ENCODE measurements at places on chromosomes 1 and 21.

GRCh38 chr1:101128211-101128727, 102.7 kb upstream of the DPH5 start:
- no peak for DNase-seq

DNA sequence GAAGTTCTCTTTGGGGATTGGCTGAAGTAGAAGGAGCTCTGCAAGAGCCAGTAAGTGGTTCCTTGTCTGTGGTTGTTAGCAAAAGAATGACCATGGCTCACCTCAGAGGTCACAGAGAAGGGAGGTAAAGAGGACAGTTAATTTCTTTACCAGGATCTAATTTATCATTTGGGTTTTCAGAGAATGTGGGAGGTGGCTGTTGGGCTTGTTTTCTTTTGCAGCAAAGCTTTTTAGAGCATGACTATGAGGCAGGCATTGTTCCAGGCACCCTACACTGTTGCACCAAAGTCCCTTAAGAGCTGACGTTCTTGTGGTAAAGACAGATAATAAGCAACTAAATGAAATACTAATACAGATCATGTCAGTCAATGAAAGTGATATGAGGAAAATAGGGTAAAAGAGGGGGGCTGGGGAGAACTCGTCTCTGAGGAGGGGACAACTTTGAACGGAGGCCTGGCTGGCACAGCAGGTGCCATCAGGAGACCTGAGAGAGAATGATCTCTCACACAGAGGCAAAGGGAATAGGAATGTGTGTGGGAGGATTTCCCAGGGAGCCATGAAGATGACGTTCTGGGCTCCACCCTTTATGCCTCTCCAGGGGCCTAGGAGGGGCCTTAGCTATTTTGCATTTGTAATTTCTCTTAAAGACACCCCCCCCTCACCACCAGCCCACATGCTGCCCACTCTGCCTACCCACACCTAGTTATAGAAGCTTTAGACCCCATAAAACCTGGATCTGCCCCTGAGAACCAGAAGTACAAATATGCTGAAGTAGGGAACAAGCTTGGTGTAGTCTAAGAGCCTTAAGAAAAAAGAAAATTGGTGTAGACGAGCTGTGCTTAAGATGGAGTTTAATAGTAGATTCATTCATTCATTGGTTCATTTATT, 177.5 kb downstream of the ROR1 start:
- DNase-seq = no peak

GRCh38 chr1:33338048-33338439, 17.1 kb upstream of the A3GALT2 start:
- DNase-seq = no peak

DNA sequence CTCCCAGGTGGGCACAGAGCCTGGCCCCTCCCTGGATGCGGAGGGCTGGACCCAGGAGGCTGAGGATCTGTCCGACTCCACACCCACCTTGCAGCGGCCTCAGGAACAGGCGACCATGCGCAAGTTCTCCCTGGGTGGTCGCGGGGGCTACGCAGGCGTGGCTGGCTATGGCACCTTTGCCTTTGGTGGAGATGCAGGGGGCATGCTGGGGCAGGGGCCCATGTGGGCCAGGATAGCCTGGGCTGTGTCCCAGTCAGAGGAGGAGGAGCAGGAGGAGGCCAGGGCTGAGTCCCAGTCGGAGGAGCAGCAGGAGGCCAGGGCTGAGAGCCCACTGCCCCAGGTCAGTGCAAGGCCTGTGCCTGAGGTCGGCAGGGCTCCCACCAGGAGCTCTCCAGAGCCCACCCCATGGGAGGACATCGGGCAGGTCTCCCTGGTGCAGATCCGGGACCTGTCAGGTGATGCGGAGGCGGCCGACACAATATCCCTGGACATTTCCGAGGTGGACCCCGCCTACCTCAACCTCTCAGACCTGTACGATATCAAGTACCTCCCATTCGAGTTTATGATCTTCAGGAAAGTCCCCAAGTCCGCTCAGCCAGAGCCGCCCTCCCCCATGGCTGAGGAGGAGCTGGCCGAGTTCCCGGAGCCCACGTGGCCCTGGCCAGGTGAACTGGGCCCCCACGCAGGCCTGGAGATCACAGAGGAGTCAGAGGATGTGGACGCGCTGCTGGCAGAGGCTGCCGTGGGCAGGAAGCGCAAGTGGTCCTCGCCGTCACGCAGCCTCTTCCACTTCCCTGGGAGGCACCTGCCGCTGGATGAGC, 34.2 kb downstream of the TRIM11 start:
- no peak for DNase-seq

- DNase-seq = no peak
Observed at GRCh38 chr1:41097105-41097504, 75.6 kb upstream of the SLFNL1 start.

DNA sequence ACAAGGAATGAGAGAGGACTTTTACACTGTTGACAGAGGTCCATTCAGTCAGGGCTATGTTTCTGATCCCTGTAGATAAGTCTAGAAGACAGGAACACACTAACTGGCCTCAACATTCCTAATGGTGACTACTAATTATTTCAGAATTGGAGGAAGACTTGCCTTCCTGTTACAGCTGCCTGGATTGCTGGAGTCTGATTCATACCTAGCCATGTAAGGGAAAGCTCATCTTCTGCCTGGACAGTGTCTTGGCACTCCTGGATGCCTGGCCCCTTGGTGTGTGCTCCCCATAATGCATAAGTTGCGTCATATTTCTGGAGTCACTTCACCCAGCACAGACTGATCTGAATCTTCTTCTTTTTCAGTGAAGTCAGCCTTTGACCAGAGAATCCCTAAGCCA, 326.0 kb upstream of the RUNX1 start:
- DNase-seq = no peak

DNA sequence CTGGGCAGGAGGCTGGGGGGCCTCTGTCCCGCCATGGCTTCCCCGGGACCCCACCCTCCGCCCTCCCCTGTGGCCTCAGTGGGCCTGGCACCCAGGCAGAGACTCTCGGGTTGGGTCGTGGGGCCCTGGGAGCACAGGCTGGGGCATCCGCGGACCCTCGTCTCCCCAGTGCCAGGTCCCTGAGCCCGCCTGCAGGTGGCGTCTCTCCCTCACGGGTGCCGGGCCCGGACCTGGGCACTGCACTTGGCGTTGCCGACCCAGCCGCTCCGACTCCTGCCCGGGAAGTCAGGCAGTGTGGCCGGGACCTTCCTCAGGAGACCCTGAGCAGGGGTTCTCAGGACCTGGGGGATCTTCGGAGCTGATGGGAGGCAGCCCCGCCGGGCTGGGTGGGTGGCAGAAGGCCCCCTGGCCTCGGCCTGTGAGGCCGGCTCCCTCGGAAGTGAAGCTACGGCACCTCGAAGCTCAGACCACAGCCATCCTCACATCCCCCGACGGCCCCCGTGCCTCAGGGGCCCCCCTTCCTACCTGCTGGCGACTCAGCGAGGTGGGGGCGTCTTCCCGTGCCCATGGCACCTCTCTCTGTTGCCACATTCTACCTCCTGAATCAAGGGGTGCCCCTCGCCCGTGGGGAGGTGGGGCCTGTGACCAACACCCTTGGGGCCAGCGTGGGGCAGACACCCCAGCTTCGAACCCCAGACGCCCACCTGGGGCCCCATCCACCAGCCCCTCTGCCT, 6.4 kb upstream of the C1orf159 start:
- peak; percentile 68 for DNase-seq

- DNase-seq = no peak
Observed at GRCh38 chr1:238340989-238341388, 450.3 kb upstream of the ZP4 start.

GRCh38 chr1:165129568-165130164, 226.8 kb downstream of the LMX1A start:
- DNase-seq = no peak

DNA sequence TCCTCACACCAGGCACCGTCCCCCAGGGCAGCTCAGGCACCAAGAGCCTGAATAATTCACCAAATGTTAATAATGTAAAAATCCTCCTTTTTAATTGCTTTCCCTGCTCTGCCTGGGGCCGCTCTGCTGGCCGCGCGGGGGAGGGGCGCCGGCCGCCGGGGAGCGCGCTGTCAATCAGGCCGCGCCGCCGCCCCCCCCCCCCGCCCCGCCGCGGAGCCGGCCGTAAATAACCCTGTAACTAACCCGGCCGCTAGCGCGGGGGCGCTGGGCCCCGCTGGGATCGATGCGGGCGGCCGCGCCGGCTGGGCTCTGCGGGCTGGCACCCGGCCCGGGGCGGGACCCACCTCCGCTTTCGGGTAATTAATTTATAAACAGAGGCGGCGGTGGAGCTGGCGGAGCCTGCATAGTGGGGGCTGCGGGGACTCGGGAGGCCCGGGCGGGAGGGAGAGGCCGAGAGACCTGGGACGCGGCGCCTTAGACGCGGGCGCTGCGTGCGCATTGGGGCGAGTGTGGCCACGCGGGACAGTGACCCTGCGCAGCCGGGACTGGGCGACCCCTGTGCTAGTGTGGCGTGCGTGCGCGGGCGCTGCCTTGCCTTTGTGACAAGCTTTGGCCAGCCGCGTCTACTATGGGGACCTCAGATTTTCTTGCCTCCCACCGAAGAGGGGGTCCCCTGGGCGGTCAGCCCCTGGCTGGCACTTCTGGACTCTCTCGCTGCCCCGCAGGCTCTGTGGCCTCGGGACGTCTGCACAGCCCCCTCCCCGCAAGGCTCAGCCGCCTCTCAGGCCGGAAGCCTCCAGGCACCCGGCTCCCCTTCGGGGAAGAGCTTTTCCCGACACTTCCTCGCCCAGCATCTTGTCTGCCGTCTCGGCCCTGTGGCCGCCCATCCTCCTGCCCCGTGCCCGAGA, 16.6 kb downstream of the SAMD11 start:
- DNase-seq = no peak

DNA sequence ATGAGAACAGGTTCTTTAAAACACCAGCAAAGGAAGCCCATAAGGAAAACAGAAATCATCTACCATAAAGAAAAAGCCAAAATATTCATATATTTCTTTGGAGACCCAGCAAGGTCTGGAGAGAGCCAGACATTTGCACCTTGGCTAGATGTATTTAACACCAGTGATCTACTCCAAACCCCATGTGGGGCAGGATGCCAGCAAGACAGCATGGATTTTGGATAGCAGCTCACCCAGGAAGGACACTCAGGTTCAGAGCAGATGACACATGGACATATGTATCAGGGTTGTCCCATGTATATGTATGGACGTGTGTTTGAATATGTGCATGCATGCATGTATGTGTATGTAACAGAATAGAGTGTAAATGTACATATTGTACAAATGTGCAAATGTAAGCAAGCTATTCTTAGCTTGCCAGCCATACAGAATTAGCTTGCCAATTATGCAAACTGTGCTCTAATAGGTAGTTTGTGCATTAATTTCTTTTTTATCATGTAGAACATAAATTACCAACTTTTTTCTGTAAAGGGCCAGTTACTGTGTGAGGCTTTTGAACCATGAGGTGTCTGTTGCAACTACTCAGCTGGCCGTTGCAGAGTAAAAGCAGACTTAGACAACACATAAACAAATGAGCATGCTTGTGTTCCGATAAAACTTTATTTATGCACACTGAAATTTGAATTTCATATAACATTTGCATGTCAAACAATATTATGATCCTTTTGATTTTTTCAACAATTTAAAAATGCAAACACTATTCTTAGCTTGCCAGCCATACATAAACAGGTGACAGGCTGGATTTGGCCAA, 73.5 kb upstream of the KAZN start:
- DNase-seq = no peak

- DNase-seq = no peak
Observed at GRCh38 chr1:29441916-29442668, 205.8 kb downstream of the PTPRU start.

GRCh38 chr1:47565676-47566075, 127.8 kb downstream of the FOXD2 start:
- no peak for DNase-seq

DNA sequence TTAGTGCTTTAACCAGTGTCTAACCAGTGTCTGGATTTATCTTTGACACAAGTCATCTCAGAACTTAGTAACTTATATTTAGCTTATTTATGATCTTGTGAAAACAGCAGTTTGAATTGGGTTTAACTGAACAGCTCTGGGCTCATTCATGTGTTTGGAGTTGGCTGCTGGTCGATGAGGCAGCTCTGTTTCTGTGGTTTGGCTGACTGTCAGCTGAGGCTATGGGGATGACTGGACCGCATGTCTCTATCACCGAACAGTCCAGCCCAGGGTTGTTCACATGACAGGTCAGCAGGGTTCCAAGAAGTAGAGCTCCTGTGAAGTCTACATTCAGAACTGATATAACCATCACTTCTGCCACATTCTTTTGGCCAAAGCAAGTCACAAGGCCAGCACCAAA, 29.1 kb upstream of the C21orf91 start:
- no peak for DNase-seq

- DNase-seq = no peak
Observed at GRCh38 chr1:1926346-1926811, 7.3 kb upstream of the TMEM52 start.

GRCh38 chr1:226397955-226398636, 9.8 kb downstream of the PARP1 start:
- DNase-seq = no peak

- DNase-seq = no peak
Observed at GRCh38 chr1:178494569-178494971, 2.2 kb downstream of the CLEC20A start.

GRCh38 chr1:32031578-32032274, 18.1 kb downstream of the KHDRBS1 start:
- no peak for DNase-seq

DNA sequence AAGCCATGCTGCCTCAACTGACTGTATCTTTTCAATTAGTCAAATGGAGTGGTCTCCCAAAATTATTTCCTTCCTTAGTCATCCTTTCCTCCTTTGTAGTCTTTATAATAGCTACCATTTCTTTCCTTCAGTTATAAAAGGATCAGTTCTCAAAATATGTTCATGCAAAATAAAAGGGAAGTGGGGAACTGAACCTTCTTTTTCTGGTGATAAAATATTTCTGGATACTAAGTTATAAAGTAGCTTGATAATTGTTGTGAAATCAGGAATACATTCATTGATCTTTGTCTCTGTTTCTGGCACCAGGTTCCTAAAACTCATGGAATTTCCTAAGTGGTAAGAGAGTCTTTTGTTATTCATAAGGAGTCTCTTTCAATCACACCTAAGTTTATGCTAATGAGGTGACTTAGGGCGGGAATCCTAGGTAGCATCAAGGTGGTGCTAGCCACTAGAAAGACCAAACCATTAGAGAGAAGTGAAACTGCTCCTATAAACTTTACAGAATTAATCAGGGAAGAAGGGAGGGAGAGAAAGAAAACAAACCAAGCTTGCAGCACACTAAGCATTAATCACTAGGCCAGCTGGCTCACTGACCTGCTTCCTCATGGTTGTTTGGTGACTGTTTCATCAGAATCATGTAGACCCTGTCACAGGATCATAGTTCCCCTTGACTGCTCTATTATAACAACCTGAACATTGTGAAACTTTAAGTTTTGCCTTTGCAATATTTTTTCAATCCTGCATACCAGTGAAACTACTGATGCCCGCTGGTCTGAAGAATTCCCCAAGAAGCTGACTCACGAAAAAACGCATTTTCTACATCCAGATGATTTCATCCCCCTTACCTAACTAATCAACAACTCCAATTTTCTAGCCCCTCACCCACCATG, 161.6 kb upstream of the PTBP2 start:
- no peak for DNase-seq

- DNase-seq = no peak
Observed at GRCh38 chr1:230260831-230261230, 165.3 kb downstream of the PGBD5 start.

- DNase-seq = no peak
Observed at GRCh38 chr1:61370177-61370912, 288.0 kb downstream of the NFIA start.

Measured in activated CD4-positive, CD25-positive, alpha-beta regulatory T cell (primary cell).